ENCODE measurements at places on chromosomes 2 and 18.

DNA sequence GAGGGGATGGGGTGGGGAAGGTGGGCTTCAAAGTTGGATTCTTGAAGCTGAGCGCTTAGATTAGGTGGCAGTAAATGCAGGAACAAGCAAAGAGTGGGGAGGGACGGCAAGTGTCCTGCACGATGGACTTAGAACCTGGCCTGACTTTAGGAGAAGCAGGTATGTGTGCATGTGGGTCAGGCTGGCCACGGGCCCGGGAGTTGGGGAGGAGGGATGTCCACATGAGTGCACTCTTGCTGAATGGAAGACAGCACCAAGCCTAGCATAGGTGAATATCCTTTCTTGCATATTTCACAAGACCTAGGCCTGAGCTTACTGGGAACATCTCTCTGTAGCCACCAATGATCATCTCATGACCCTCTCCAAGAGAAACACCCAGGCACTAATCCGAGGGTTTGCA, 96.1 kb downstream of the DDX1 start:
- no peak for DNase-seq

GRCh38 chr18:63907664-63908063, at the start of gene SERPINB10:
SERPINB10 (plus strand) TSS chr18:63907958; CDS start chr18:63915511, 7,553 bp downstream.
- DNase-seq: no peak

DNA sequence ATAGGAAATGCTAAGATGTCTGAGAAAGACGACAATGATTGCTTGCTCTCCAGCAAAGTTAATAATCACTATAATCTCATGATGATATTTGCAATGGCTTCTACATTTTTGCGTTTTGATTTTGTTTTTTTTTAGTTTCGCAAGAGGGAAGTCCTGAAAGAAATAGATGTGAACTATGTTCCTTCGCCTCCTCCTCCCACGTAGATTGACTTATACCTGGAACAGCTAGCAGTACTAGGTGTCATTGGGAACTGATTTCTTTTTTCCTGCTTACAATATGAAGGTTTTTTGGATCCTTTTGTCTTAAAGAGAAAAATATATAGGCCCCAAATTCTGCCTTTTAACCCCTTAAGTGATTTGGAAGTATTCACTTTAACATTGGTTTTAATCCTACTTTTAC, 26.7 kb downstream of the ITPRID2 start:
- no peak for DNase-seq

DNA sequence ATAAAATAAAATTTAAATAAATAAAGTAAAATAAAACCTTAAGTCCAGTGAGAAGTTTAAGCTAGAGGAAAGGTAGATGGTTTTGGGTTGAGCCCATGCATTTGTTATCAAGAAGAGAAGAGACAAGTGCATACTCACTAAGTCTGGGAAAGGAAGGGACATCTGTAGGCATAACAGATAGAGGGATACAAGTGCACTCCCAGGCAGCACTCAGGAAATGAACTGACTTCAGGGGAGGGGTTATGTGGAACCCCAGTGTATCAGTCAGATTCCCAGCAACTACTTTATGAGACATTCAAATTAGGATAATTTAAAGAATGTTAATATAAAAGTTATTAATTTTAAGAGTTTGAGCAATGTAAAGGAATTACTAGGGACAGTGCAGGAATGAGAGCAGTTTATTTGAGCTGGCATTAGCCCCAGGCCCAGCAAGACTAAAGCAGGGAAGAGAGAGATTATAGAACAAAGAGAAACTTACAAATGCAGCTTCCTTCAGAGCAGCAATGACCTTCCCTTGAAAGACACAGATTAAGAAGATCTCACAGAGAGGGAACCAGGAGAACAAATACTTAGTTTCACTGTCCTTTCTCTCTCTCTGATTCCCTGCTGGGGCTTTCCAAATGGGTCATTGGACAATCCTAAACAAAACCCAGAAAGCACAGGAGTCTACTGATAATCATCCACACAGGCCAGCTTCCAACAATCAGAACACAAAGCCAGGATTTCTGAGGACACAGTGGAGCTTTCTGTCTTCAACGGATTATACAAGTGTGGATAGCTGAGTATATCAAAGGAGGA, 109.7 kb downstream of the ERBB4 start:
- no peak for DNase-seq

DNA sequence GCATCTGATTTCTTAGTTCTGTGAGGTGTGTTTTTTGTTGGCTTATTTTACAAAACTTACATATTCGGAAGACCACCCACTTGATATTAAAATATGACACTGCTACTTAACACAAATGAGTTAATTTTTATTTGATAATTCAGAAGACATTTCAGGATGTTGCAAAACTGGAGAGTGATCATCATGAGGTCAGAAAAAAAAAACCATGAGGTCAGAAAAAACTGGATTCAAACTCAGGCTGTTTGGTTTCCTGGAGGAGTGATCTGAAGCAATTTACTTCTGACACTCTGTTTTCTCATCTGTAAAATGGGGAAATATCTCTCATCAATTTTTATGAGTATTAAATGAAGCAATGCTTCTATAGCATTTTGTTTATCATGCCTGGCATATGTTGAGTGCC, 1.8 kb upstream of the CCBE1 start:
- no peak for DNase-seq

GRCh38 chr2:204645018-204645773, 99.9 kb downstream of the PARD3B start:
- DNase-seq: peak; percentile 32

DNA sequence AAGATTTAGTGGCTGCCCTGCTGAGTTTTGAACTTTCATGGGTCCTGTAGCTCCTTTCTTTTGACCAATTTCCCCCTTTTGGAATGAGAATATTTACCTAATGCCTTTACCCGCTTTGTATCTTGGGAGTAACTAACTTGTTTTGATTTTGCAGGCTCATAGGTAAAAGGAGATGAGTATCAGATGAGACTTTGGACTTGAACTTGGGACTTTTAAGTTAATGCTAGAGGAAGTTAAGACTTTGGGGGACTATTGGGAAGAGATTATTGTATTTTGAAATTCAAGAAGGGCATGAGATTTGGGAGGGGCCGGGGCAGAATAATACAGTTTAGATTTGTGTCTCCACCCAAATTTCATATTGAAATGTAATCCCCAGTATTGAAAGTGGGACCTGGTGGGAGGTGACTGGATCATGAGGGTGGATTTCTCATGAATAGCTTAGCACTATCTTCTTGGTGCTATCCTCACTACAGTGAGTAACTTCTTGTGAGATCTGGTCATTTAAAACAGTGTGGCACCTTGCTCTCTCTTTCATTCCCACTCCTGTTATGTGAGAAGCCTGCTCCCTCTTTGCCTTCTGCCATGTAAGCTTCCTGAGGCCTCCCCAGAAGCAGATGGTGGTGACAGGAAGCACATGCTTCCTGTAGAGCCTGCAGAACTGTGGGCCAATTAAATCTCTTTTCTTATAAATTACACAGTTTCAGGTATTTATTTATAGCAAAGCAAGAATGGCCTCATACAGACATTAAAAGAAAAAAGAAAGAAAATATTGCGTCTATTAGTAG, 6.1 kb downstream of the ADI1 start:
- no peak for DNase-seq

DNA sequence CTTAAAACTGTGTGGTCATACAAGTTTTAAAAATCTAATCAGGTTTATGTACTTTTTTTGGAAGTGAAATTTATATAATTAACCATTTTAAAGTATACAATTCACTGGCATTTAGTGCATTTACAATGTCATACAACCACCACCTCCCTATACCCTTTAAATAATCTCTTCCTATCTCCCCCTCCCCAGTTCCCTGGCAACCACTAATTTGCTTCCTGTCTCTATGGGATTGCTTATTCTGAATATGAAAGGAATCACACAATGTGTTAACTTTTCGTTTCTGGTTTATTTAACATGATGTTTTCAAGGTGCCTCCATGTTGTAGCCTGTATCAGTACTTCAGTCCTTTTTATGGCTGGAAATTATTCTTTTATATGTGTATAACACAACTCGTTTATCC, 19.4 kb downstream of the CHMP3 start:
- DNase-seq: no peak

DNA sequence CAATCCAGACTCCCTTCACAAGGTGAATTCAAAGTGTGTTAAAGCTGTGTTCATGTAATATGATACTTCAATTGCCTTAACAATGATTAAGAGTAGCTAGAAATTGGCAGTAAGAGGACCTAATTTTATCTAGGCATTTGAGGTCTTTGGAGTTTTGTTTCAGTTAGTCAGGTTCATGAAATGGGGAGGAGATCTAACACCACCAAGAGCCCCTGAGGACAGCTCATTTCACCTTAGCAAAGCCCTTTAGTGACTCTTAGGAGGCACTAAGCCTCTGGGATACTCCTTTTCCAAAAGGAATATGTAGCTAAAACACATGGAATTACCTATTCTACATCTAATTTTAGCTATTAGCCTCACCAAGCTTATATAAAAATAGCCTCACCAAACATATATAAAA, 716.5 kb upstream of the RAB6C start:
- DNase-seq: no peak

DNA sequence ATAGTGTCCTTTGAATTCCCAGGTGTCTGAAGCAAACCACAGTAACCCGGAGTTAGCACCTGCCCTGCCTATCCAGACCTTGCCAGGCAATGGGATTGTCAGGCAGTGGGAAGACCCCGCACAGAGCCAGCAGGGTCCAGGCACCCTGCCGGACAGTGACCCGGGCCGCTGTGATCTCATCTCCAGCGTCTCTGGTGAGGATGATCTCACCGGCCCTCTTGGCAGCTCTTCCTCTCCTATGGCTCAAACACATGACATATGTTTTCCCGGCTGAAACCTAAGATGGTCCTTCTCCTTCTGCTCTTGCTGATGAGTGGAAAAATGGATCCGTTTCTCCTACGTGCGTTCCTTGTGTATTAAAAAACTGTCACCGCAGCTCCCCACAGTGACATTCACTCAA, 75.1 kb downstream of the ACOXL start:
- no peak for DNase-seq

- DNase-seq: no peak
These were observed 261.3 kb downstream of the MBD5 start for GRCh38 chr2:148282201-148282600.

GRCh38 chr18:76208678-76209306, 286.2 kb downstream of the ZNF516 start:
- DNase-seq: no peak

DNA sequence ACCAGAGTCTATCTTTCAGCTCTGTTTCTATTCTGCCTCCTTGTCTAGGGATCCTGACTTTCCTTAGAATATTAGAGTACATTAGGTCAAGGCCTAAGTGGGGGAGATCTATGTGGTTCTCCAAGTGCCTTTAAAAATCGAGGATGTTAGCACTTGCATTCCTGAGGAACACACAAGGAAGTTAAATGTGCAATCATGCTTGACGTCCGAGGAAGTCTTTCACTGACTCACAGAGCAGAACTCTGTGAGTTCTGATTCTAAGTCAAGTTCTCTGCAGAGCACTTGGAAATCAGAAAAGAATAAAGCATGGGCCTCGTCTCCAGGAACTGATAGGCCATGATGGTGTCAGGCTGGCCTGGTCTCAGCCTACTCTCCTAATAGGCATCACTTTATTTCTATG, 17.2 kb downstream of the FHOD3 start:
- peak; percentile 59 for DNase-seq

GRCh38 chr2:43155851-43156411, 70.5 kb downstream of the ZFP36L2 start:
- no peak for DNase-seq

DNA sequence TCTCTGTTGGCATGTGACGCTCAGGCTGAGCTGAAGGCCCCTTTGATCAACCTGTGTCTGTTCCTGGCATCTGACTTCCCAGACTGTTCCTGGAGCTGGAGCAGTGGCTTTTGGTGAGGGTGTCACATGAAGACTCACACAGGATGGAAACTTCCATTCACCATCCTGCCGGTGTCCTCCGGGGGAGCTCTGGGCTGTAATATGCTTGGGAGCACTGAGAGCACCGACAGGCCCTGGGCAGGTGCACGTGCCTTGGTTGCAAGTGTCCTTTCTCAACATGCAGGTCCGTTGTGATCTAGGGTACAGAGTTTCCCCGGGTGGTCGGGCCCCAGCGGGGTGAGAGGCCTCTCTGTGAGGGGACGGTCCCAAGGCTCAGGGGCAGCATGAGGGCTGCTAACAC, 24.8 kb upstream of the GBX2 start:
- DNase-seq: no peak

- no peak for DNase-seq
These were observed 536.0 kb downstream of the TMX3 start for GRCh38 chr18:68178921-68179320.

GRCh38 chr18:58407263-58407648, 221.6 kb downstream of the ALPK2 start:
- DNase-seq: no peak

Data from amniotic stem cell (primary cell).